ENCODE measurements at places on chromosomes 11 and 22.

- DNase-seq: no peak
Observed at GRCh38 chr11:125063429-125064043, 431 bp downstream of the SLC37A2 start.

DNA sequence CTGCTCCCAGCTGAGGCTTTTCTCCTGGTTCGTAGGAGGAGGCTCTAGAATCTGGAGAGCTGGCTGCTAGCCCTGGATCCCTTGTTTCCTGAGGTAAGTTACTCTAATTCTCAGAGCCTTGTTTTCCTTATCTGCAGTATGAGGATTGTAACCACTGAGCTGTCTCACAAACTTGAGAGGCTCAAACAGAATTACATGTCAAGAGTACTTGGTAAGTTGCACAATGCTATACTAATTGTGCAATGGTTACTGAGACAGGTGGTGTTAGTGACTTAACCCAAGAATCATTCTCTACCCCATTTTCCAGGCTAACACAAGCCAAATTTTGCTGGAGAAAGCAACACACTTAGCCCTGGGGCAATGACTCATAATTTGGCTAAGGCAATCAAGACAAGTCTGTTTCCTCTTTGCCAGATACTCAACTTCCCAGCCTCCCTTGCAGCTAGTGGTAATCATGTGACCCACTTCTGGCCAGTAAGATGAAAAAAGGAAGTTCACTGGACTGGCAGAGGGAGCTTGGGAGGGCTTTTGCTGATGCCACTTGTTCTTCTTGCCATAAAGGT lies 348.0 kb downstream of the TENM4 start:
- DNase-seq: no peak

DNA sequence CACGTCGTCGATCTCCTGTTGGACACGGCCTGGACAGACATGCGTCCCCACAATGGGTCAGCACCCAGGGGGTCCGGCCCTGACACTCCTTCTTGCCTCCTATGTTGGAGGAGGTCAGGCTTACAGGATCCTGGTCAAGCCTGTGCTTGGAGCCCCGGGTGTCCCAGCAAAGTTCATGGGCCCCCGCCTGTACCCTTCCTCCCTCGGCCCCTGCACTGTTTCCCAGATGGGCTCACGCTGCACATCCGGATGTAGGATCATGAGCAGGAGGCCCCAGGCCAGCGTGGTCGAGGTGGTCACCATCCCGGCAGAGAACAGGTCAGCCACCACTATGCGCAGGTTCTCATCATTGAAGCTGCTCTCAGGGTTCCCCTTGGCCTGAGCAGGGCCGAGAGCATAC lies 3.0 kb downstream of the CYP2D6 start:
- DNase-seq: no peak

DNA sequence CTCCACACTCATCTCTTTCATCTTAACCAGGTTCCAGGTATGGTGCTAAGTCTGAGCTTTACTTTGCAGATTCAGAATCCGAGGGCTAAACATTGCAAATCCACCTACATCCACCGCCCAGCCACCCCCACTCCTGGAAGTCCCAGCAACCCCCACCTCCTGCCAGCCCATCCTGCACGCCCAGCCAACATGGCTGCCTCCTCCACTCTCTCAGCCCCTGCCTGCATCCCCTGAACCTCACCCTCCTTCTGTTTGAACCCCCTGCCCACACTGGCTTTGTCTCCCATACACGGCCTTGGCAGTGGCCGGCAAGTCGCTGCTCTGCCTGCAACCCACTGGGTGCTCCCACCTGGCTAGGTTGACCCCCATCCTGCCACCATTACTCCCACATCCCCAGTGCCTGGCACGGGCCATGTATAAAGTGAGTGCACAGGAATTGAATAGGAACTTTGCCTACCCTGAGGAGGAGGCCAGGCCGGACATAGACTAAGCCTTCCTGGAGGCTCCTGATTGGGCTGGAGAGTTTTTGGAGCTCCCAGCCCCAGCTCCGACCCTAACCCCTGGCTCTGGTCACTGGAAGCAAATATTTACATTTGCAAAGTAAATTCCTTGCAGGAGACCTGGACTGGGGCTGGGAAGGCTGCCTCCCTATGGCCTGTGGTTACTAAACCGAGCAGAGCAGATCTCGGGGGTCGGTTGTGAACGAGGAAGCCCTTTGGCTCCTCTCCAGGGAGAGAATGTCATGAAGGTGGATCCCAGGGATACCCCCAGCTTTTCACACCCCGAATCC lies 14.4 kb downstream of the EMID1 start:
- DNase-seq: no peak

GRCh38 chr11:47948137-47948536 lies 32.2 kb upstream of the PTPRJ start:
- no peak for DNase-seq

- no peak for DNase-seq
Observed at GRCh38 chr11:47506795-47507562, 46.0 kb downstream of the CELF1 start.

DNA sequence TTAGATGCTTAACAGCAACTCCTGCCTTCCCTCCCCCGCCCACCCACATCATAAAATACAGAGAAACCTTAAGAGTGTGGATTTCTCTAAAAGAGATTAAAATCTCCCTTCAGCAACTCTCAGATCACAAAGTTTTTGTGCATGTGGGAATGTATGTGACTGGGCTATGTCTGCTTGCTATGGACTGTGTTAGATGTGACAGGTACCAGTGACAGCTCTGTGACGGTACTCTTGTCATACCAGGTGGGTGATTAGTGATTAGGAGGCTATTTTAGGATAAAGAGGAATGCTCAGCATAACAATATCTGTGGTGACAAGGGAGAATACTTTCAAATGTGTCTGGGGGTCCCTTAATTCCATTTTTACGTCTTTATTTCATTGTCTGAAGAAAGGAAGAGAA lies 60.2 kb downstream of the SYT9 start:
- DNase-seq: no peak

DNA sequence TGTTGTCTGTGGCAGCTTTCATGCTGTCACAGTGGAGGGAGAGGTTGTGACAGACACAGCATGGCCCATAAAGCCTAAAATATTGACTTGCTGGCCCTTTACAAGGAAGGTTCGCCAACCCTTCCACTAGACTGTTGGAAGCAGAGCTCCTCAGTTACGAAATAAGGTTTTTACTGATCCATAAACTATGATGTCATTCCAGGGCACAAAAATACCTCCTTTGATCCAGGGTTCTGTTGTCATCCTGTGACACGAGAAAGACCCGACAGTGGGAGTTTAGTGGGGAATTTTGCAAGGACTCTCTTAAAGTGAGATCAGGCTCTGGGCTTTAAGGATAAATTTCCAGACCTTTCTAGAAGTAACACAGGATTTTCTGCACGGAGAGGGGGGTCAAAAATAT lies 15.7 kb downstream of the BARX2 start:
- no peak for DNase-seq

GRCh38 chr11:104899226-104899625 lies 966 bp upstream of the CASP12 start:
- no peak for DNase-seq

DNA sequence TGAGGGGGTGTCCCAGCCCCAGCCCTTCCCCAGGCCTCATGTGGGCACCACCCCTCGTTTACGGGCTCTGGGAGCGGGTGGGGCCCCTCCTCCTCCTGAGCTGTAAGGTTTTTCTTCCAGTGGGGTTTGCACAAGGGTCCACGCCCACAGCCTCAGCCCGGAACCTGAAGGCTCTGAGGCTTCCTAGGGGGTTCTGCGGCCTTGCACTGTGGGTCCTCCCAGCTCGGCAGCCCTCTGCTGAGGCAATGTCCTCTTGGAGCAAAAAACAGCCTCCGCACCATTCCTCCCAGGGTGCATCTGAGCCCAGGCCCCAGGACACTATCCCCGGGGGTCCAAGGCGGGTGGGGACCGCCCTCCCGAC lies 14.1 kb downstream of the H19 start:
- DNase-seq: no peak

Measured in CD4-positive, alpha-beta T cell treated with Interleukin-15 for 4 hours (primary cell).